ENCODE measurements at places on chromosomes 13 and 19. TPM values are rescaled to one million over a fixed set of nuclear protein-coding genes. Genes with fewer than 3 reads are reported as not detected.
A peak's percentile ranks its signal among the peaks of the same experiment; 100 is the strongest.

GRCh38 chr13:88656751-88657150 lies 985.6 kb downstream of the SLITRK5 start:
- DNase-seq = peak; percentile 49

DNA sequence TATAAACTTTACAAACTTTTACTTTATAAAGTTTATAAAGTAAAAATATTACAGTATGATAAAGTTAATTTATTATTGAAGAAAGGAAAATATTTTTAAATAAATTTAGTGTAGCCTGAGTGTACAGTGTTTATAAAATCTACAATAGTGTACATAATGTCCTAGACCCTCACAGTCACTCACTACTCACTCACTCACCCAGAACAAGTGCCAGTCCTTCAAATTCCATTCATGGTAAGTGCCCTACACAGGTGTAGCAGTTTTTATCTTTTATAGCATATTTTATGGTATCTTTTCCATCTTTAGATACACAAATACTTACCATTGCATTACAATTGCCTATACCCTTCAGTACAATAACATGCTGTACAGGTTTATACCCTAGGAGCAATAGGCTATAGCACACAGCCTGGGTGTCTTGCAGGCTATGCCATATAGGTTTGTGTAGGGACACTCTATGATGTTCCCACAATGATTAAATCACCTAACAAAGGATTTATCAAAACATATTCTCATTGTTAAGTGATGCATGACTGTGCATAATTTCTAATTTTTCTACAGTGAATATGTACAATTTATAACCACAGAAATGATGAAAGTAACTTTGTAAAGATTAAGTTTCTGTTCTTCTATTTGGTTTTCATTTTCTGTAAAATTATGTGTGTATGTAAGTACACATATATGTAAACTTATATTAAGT lies 98.0 kb downstream of the SPRY2 start:
- DNase-seq = no peak

DNA sequence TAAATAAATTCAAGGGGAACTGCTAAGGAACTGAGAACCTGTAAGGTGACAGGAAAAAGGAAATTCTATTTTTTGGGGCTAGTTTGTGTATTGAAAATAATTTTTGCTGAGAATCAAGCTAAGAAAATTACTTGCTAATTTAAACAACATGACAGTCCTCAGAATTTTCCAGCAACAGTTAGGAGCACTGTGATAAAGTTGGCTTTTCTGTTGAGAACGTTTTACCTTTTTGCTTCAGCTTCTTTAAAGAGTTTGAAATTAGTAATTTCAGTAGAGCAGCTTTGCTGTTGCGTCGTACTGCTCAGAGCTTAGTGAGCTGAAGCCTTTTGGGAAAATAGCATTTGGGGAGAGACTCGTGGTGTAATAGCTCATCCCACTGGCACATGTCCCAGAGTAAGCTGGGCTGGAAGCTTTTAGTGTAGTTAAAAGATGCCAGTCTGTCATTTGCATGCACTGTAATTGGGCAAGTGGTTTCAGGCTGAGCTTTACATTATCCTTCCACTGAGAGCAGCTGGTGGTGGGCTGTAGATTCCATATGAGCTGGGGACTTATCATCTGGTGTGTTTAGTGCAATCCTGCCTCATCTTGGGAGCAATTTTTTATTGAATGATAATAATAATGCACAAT lies 69.8 kb downstream of the LRCH1 start:
- DNase-seq = peak; percentile 85

DNA sequence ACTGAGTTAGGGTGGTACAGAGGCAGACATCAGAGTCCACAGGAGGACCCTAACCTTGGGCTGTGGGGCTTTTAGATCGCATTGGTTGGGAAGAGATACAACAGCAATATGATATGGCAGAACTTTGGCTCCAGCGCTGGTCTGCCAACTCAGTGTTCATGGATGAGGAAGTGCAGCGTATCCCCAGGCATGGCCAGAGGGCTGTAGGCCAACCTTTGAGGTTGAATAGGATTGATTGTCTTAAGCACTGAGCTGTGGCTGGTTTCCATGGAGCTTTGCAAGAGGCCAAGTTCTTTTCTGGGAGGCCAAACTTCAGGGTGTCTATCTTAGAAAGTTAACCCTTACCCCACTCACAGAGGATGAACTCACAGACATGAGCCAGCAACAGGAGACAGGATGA lies 144.1 kb upstream of the TMTC4 start:
- DNase-seq = no peak

- no peak for DNase-seq
These were observed 977 bp upstream of the IL17D start for GRCh38 chr13:20702530-20702914.

GRCh38 chr19:41001243-41001971 lies 10.3 kb downstream of the CYP2B6 start:
- DNase-seq = peak; percentile 18

DNA sequence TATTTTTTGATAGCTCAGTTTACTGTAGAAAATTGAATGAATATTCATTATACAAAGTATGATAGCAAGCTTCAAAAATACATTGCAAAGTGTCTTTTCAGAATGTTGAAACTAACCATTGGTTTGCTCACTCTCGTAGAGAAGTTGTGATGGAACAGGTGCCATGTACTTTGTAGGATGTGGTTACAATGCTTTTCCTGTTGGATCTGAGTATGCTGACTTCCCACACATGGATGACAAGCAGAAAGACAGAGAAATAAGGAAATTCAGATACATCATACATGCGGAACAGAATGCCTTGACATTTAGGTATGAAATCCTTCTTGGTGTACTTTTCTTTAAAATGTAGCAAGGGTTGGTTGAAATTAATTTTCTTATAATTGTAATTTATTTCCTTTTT lies 30.5 kb downstream of the CDADC1 start:
- no peak for DNase-seq

DNA sequence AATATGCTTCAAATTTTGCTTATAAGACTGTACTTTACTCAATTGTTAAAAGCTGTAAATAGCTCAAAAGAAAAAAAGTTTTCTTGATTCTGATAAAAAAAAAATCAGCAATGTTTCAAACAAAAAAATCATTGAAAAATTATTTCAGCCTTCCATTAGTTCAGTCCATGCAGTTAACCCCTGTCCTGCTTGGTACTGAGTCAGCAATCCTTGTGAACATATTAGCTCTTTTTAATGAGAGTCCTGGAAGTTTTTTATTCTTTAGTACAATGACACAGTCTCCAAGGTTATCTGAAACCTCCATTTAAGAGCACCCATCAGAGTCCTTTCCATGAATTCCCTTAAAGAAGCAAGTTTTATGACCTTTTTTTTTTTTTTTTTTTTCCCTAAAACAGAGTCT lies 21.4 kb upstream of the KBTBD6 start:
- no peak for DNase-seq

DNA sequence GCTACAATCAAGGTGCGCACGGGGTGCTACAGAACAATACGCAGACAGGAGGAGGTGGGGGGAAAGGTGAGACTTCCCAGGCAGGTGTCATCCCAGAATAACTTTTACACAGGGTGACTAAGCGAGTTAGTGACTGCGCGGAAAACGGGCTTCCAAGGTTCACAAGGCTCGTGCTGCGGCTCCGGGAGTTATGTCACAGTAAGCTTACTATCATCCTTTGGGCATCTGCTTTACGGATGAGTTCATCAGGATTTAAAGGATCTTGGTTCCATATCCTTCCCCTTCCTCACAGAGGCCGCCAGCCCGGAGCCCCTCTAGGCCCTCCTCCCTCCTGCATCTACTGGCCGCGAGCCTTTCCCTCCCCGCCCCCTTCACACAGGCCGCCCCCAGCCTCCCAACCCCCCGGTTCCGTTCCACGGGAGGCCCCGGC lies 474 bp upstream of the IFT88 start:
- DNase-seq = peak; percentile 78

DNA sequence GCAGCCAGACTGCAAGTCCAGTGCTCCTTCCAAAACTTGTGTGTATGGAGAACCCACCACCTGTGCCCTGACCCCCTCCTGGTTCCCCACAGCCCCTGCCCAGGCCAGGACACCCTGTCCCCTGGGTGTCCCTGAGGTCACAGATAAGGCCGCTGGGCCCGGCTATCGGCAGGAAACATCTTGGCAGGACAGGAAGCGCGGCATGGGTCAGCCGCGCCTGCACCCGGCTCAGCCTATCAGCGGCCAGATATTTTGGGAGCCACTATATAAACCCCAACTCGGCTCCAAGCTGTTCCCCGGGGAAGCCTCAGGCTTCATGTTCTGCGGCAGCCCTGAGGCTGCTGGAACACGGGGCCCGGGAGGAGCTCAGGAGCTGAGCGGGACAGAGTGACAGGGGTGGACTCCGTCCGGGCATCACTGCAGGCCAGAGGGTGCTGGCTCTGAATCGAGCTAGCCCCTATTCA lies 60.8 kb downstream of the AP1M1 start:
- no peak for DNase-seq

KLK14 gene
- total RNA-seq = 0.30 TPM

AMH gene
- 11.9 TPM for total RNA-seq

MAU2 gene
- 55.9 TPM for total RNA-seq

TBXA2R gene
- total RNA-seq = not detected

KCTD4 gene
- 0.54 TPM for total RNA-seq

Data from MCF 10A (cell line).